ENCODE measurements at places on chromosomes 7 and 10.

- DNase-seq = peak; percentile 41
Observed at GRCh38 chr7:26857506-26858240, 6.7 kb downstream of the SKAP2 start.

GRCh38 chr10:28594406-28594805 lies 61.5 kb downstream of the WAC start:
- no peak for DNase-seq

DNA sequence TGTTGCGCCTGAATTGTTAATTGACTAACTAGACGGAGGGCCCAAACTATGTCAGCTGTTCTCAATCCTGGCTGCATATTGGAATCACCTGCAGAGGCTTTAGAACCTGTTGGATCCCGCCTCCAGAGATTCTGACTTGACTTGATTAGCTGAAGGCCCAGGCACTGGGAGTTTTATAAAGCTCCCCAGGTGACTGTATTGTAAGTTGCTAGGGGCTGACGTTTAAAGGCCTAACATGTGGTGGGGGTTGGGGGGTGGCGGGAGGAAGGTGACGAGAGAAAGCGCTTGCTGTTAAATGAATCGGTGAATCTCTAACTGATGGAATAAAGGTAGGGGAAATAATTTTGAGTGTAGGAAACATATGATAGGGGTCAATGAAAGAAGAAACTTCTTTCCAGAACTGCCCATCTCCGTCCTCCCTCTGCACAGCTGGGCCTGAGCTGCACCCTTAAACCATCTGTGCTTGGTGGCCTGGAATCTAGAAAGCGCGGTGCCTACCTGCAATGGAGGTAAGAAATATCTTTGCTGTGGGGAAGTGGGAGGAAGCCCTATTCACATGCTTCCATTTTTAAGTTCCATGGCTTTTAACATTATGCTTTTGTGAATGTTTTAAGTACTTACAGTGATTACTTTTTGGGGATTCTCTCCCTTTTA lies 225.0 kb upstream of the FAM3C start:
- no peak for DNase-seq

DNA sequence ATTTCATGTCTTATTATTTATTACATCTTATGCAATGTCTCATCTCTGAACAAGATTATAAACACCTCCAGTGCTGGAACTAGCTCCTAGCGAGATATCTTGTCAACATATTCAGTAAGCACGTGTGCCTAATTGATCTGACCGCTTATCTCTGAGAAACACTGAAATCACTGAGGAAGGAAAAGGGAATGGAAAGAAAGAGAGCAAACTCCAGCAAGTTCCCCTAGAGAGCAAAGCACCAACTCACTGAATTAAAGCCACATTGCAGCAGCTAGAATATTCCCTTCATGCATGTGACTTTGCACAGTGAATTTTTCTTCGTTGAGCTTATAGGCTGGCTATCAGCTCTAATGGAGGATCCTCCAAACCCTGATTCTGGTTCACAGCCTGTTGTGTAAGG lies 177.1 kb upstream of the FRMD4A start:
- no peak for DNase-seq

- no peak for DNase-seq
Observed at GRCh38 chr7:128946936-128947830, 9.5 kb downstream of the IRF5 start.

- DNase-seq = no peak
Observed at GRCh38 chr7:156768698-156769472, 124.1 kb downstream of the LMBR1 start.

DNA sequence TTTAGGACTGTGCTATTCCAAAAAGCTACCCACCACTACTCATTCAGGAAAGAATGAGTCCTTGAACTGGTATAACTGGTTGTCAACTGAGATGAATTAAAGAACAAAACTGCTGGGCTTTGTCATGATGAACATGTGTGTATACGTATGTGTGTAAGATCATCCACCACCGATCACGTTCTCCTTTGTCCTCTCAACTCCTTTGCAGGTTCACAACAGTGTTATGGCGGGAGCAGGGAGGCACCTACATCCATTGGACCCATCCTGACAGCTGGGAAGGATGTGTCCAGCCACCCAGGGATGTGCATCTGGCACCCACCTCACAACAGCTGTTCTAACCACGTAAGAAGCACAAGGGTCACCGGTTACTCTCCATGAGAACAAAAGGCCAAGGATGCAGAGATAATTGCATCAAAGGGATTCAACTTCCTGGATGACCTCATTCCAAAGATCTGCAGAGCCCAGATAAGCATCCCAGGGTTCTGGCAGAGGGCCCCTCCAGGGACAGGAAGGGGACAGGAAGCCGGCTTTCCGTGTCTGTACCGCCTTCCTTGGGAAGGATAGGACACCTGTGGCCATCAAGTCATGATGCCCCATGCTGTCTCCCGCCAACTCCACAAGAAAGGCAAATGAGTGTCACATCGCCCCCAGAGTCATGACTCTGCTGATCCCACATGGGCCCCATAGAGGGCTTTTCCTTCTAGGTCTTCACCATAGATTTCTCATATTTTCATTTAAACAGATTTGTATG lies 66.1 kb downstream of the STEAP1B start:
- DNase-seq = no peak

DNA sequence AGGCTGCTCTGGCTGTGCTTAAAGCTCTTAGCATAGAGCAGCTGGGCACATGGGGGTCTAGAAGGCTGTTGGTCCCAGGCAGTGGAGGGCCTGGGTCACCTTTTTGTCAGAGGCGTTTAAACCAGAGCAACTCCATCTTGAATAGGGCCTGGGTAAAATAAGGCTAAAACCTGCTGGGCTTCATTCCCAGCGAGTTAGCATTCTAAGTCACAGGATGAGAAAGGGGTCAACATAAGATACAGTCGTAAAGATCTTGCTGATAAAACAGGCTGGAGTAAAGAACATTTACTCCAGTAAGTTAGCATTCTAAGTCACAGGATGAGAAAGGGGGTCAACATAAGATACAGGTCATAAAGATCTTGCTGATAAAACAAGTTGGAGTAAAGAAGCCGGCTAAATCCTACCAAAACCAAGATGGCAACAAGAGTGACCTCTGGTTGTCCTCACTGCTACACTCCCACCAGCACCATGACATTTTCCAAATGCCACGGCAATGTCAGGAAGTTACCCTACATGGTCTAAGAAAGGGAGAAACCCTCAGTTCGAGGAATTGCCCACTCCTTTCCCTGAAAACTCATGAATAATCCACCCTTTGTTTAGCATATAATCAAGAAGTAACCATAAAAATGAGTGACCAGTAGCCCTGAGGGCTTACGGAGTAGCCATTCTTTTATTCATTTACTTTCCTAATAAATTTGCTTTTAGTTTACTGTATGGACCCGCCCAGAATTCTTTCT lies 96.8 kb upstream of the PCBD1 start:
- no peak for DNase-seq

DNA sequence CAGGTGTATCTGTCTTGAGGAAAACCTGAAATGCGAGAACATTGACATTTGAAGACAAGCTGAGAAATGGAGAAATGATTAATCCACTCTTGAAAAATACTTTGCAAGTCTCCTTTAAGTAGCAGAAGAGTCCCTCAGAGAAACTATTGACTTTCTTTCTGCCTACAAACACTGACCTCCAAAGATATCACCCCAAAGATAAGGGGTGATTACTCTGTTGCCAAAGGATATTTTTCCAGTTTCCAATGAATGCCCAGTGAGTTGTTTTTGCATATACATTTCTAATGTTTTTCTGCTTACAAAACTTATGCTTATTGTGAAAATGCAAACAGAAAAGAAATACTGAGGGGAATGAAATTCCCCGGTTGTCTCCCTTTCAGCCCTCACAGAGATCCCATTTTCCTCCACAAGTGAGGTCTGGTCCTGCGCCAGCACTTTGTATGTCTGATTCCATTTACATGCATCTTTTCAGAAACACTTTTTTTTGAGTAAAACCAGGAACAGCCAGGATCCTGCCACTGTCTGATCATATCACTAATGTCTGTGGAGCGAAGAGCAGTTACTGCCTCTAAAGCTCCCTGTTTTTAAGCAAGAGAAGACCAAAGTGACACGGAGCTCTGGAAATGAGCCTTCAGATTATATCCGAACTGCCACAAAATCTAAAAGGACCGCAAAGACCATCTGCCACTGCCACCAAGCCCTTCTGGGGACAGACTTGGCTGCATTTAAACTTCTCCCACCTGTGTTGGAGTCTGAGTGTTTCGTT lies 82.9 kb upstream of the PDCD4 start:
- DNase-seq = no peak

DNA sequence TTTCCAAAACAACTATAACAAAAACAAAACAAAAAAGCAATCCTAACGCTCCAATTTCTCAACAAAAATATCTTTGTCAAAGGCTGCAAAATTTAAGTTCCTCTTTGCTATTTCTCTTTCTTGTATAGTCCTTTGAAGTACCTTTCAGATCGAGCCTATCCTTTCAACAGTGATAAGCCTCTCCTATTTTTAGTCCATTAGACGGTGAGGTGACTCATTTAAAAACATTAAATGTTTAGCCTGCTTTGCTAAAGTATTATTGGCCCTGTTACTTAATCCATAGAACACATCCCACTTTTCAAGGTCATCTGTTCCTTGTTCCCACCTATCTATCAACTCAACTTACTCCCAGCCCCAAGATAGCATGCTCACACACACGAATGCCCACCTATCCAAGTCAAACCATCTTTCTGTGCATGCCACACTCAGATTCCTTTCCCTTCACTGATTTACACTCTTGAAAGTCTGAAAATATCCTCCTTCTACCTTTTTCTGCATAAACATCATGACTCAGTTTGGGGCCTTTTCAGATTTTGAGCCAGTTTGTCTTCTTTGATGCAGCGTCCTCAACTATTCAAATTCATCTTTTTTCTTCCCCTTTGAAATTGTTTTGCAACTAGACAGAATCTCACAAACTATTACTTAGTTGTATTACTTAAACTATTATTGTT lies 224.9 kb upstream of the TMEM229A start:
- DNase-seq = no peak

DNA sequence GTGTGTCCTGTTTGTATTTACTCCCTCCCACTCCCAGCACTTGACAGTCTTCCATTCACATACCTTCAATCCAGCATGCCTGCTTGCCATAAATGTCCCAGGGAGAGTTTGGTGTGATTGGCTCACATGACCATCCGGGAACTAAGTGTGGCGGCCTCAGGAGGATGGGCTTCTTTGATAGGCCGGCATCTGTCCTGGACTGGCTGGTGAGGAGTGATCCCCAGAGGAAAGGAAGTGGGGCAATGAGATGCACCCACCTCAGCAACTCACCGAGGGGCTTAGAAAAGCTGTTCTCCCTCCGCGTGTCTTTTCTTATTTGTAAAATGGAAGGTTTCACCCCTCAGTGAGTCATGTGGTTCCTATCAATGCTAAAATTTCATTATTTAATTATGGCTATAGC lies 14.9 kb upstream of the EBF3 start:
- DNase-seq = no peak

DNA sequence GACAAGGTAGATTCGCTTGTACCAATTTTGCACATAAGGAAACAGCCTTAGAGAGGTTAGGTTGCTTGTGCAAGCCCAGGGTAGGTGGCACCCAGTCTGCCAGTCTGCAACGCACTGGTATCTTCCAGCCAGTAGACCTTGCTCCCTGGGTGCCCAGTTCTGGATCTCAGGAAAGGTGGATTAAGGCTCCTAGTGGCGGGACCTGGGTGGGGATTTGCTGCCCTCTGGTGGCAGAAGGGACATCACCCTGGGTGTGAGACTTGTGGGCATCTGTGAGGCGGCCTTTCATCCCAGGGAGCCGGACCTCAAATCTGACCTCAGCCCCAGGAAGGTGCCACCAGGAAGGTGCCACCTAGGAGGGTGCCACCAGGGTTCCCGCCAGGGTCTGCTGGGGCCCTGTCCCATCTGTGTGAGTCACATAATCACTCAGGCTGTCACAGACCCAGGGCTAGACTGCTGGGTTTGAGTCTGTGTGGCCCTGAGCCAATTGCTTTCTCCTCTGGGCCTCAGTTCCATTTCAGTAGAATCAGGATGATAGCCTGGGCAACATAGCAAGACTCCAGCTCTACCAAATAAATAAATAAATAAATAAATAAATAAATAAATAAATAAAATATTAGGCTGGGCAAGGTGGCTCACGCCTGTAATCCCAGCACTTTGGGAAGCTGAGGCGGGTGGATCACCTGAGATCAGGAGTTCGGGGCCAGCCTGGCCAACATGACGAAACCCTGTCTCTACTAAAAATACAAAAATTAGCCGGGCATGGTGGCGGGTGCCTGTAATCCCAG lies 5.3 kb upstream of the PRKRIP1 start:
- peak; percentile 34 for DNase-seq

- DNase-seq = no peak
Observed at GRCh38 chr10:6228647-6229046, 25.9 kb downstream of the PFKFB3 start.

DNA sequence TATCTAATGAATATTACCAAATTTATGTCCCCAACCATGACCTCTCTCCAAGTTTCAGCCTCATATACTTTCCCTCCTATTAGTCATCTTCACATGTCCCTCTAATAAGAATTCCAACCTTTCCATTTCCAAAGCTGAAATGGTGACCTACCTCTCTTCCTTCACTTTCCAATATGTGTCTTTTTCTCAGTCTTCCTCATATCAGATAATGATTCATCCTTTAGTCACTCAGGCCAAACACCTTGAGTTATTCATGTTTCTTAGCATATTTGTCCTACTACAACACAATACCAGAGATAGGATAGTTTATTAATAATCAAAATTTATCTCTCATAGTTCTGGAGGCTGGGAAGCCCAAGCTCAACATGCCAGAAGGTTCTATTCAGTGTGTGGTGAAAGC lies 318.5 kb upstream of the ZWINT start:
- no peak for DNase-seq

- DNase-seq = no peak
Observed at GRCh38 chr7:84546403-84546802, 351.8 kb upstream of the SEMA3A start.

- DNase-seq = no peak
Observed at GRCh38 chr10:79283616-79284015, 63.7 kb upstream of the PPIF start.

- DNase-seq = peak; percentile 52
Observed at GRCh38 chr7:20220293-20220761, 3.1 kb upstream of the MACC1 start.

DNA sequence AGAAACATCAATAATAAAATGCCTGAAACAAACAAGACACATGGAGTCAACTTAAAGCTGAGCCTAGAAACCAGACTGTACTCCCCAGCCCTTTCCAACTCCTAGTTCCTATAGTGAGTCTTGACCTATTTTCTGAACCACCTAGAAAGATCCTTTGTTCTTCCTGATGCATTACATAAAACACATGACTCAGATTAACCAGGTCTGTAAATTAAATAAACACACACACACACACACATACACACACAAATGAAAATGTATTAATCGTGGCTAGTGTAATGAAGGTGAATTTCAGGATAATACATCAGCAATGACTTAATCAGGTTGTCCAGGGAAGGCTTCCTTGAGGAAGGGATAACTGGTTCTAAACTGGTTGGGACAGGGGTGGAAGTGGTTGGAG lies 104.7 kb downstream of the ST8SIA6 start:
- DNase-seq = no peak

DNA sequence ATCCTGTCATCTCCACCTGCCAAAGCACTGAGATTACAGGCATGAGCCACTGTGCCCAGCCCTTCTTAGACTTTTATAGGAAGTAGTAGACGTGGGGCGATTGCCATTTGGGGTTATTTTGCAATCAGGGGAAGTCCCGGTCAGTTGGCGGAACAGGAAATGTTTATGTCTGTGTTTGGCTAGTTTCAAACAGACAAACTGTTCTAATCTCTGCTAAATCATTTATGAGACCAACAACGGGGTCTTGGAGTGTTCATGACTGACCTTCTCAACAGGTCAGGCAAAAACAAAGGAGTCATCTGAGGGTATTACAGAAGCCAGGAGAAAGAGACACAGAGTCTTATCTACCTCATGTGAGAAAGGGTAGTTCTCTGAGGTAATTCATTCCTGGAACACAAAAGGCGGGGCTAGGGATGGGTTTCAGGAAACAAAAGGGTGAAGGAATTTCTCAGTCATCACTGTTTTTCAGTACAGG lies 6.6 kb upstream of the TPK1 start:
- no peak for DNase-seq
